LNCaP clone FGC (cell line): ENCODE measurements at places on chromosomes 6 and 20.

- DNase-seq: no peak
Observed at GRCh38 chr6:28269492-28269891, 2.5 kb downstream of the ZSCAN26 start.

DNA sequence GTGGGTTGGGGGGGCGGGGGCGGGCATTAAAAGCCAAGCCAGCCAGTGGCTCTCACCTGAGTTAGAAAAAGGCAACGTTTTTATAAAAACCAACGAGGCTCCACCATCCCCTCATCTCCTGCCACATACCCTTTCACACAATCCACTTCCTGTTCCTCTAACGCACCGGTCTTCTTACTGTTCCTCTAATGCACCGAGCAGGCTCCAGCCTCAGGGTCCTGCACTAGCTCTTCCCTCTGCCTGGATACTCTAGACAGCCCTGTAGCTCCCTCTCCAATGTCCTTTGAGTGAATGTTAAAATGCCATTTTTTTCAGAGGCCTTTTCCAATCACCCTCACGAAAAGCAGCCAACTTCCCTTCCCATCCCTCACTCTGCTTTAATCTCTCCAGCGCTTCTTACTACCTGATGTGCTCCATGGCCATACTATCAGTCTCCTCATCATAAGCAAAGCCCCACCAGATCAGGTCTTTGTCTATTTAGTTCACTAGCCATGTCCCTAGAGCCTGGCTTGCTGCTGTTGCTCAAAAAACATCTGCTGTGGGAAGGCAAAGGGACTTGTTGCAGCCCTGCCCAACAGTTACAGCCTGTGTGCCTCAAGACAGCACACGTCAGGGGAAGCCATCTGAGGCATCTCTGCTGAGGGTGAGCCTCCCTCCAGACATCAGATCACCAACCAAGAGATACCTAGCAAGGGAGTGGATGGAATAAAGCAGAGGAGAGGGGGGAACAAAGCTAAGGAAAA, 3.9 kb downstream of the FKBP1A start:
- DNase-seq: no peak

DNA sequence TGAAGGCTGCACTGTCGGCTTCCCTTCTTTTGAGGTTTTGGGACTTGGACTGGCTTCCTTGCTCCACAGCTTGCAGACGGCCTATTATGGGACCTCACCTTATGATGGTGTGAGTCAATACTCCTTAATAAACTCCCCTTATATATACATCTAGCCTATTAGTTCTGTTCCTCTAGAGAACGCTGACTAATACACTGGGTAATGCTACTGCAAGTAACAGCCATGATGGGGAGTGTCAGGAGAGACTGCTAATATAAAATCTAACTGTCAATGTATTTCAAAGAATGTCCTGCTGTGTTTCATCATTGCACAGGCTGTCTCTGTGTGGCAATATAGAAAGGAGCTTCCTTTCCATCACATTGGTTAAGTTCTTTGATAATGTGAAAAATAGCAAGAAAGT, 57.7 kb upstream of the UST start:
- no peak for DNase-seq

DNA sequence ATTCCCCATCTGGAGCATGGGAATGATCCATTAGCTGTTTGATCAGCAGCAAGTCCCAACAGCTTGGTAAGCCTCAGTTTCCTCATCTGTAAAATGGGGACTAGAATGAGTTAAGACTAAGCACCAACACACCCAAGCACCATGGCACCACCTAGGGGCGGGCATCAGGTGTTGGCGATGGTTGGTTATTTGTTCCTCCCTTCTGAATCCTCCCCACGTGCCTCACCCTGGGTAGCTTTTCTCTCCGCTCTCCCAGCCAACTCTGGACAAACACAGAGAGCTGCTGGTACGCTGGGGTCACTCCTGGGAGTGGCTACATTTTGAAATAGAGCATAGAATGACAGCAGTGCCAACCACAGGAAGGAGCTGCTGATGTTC, 13.3 kb upstream of the ITPR3 start:
- DNase-seq: no peak

DNA sequence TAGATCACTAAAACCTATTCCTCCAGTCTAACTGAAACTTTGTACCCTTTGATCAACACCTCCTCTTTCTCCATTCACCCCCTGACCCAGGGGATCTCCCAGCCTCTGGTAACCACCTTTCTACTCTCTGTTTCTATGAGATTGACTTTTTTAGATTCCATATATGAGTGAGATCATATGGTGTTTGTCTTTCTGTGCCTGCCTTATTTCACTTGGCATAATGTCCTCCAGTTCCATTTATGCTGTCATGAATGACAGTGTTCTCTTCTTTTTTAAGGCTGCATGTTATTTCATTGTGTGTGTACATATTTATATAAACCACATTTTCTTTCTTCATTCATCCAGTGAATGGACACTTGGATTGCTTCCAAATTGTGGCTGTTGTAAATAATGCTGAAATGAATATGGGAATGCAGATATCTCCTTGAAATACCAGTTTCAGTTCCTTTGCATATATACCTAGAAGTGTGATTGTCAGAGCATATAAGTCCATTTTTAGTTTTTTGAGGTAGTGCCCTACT, 57.7 kb downstream of the DHX35 start:
- DNase-seq: no peak

GRCh38 chr20:34639755-34640222, 37.1 kb downstream of the PIGU start:
- DNase-seq: peak; percentile 46

DNA sequence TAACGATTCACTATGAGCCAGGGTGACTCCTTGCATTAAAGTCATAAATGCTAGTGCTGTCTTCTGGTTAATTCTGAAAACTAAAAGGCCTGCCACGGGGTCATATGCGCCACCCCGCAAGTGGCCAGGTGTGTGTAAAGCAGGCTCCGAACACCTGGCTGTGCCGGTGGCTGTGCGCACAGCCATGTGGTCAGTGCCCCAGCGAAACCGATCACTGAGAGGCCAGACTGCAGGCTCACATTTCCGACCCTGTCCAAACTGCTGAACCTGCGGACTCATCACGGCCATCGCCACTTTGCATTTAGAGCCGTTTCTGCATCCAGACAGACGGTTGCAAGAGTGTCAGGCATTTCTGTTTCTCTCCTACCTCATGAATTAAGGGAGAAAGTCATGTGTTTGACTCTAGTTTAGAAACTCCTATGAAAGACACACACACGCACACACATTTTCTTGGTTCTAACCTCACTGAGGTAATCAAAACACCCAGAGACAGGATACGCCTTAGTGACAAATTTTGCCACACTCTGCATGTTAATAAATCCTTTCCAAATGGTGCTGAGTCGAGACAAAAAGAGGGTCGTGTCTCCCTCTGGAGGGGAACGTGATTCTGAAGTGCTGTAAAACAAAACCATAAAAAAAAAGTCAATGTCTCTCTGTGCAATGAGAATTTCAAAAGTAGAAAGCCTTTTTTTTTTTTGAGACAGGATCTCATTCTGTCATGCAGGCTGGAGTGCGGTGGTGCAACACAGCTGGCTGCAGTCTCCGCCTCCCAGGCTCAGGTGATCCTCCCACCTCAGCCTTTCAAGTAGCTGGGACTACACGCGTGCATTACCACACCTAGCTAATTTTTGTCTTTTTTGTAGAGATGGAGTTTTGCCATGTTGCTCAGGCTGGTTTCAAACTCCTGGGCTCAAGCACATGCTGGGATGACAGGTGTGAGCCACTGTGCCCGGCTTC, 31.0 kb upstream of the TCFL5 start:
- no peak for DNase-seq

DNA sequence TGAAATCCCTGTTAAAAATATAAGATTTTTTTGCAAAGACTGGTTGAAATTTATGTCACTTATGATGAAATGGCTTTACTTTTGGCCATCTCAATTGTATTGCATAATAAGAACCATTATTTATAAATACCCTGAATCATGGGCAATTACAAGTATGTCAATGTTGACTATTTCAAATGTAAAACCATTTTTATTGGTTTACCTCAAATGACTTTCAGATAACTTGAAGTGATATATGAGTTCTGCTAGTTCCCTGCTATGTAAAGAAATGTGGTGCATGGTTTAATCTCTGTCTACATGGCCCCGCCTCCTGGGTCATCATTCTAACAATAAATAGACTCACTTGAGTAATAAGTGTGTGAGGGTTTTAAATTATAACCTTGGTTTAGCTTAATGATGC, 275.6 kb upstream of the PREP start:
- DNase-seq: peak; percentile 90

GRCh38 chr20:45111799-45112471, 3.0 kb downstream of the WFDC5 start:
- DNase-seq: no peak

GRCh38 chr6:164854526-164854925, 454.9 kb downstream of the C6orf118 start:
- peak; percentile 58 for DNase-seq

DNA sequence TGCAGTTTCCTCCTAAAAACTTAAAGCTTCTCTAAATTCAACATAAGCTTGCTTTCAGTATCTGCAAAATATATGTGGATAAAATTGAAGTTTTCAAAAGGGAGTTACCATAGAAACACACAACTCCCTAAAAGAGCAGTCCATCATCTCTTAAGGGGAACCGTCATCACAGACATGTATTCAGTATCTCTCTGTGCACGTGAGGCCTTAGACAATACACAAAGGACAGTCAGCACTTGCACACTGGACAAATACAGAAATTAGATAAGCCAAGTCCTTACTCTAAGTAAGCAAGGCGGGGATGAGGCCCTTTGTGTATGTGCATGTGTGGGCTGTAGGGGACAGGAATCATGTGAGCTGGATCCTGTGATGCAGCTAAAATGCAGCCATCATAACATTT, 136.6 kb downstream of the BACH2 start:
- DNase-seq: no peak

GRCh38 chr20:2051946-2052345, 49.7 kb upstream of the STK35 start:
- DNase-seq: no peak

DNA sequence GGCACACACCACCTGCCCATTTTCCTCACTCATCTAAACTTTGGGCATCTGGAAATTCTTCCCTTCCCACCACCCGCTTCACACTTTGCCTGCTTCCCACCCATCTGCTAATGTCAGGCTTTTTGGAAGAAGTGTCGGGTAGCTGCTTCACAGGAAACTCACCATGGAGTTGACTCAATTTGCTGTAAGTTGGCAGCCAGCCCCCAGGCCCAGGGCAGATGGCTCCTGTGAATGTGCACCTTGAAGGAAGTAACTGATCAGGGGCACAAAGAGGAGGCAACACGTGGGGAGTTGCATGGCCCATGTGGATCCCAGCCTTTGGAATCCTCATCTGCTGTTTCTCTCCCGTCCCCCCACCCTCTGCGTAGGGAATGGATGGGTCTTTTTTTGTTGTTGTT, 87.3 kb downstream of the PPP1R14C start:
- DNase-seq: no peak

DNA sequence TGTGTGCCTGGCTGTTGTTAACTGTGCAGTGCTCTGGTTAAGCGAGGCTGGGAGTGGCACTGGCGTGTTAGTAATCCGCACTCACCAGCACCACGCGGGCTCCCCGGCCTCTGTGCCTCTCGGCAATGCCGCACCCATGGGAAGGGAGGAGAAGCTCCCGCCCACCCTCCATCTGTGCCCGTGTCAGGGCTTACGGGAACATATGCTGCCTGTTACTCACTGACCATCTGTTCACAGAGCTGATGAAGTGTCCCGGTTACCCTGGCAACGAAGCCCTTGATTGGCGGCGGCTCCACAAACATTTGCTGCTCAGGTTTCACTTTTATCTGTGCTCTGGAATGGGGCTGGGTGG, 114.7 kb downstream of the PSMB1 start:
- DNase-seq: peak; percentile 10

- no peak for DNase-seq
Observed at GRCh38 chr6:106525107-106525881, 104.0 kb downstream of the RTN4IP1 start.

DNA sequence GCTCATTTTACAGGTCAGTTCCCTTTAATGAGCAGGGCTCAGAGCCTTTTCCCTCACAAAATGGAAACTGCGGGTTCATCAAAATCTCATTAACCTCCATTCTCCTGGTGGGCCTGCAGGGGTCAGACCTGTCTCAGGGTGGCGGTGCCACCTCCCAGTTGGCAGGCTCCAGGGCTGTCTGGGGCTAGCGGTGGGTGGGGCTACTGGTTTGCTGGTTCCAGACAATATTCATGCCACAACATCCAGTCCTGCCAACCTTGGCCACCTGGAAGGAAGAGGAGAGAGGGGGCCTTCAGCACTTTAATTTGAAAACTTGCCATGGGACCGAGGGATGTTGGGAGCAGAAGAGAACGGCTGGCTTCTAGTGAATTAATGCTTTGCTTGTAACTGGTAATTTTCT, 41.9 kb upstream of the CTNNBL1 start:
- DNase-seq: peak; percentile 23

DNA sequence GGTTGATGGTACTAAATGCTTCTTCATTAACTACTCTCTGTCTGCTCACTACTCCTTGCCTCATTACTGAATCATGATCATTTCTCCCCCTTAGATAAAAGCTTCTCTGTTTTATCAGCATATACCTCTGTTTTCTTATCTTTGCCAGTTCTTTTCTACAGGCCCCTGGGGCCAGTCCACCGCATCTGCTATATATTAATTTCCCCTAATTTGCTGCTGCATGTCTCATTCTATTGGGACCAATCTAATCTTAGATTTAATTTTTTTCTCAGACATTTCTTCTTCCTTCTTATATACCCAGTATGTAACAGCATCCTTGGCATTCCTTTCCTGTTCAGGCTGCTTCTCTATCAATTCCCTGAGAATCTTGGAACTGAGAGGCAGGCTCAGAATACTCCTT, 51.2 kb downstream of the GRIK2 start:
- DNase-seq: no peak
